Right atrium auricular region (tissue), 2 donors: ENCODE measurements at places on chromosomes 13 and 19.
A peak's percentile ranks its signal among the peaks of the same experiment; 100 is the strongest.

DNA sequence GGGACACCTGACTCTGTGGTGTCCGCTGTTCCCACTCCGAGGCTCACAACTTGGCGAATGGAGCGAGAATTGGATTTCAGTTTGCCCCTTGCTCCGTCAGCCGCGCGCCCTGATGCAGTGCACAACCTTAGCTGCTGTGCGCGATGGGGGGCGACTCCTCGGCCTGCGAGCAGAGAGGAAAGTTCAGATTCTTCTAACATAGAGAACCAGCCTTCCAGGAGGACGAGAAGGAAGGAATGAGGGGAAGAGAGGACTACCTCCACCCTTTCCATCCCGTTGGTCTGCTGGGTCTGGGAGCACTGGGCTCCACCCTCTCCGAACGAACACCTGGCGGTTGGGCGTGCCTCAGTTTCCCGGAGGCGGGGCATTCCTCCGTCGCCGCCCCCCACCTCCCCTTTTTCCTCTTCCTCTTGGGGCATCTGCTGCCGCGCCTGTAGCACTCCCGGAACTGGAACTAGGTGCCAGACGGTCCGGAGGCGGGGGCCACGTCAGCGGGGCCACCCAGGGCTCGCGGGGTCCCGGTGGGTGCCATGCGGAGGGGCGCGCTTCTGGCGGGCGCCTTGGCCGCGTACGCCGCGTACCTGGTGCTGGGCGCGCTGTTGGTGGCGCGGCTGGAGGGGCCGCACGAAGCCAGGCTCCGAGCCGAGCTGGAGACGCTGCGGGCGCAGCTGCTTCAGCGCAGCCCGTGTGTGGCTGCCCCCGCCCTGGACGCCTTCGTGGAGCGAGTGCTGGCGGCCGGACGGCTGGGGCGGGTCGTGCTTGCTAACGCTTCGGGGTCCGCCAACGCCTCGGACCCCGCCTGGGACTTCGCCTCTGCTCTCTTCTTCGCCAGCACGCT lies at the start of gene KCNK6:
TSS of gene KCNK6 (plus strand) at position 425 of the 838 bp plus-strand sequence. CDS start at position 531, 106 bp downstream.
- DNase-seq = no peak

GRCh38 chr13:107734891-107735625 lies 480.3 kb downstream of the LIG4 start:
- DNase-seq = no peak

GRCh38 chr13:113669755-113670341 lies 2.8 kb downstream of the GRK1 start:
- no peak for DNase-seq

GRCh38 chr19:17281391-17282304 lies at the start of gene ANKLE1:
ANKLE1 (plus strand) TSS chr19:17281901; CDS start chr19:17281921, 20 bp downstream.
- no peak for DNase-seq

GRCh38 chr13:82356667-82357410 lies 1525.4 kb downstream of the SLITRK1 start:
- DNase-seq = no peak

GRCh38 chr13:110187641-110188161 lies 119.3 kb downstream of the COL4A1 start:
- DNase-seq = no peak

DNA sequence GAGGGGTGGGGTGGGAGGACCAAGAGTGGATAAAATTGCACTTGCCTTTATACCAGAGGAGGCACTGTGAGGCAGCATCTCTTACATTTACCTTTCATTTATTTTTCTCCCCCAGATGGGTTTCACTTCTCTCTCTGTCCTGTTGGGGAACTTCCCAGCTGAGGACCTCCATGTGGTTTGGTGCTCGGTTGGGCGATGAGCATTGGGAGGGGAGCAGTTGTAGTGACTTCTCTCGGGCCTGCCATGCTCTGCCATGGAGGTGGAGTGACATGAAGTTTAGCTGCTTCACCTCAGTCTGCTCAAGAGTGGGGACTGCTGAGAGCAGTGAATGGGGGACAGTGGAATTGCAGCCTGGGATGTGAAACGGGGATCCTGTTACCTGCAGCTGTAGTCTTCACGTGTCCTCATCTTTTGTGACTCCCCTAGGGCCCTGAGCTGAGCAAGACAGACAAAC lies 23.1 kb upstream of the CXCL17 start:
- no peak for DNase-seq

DNA sequence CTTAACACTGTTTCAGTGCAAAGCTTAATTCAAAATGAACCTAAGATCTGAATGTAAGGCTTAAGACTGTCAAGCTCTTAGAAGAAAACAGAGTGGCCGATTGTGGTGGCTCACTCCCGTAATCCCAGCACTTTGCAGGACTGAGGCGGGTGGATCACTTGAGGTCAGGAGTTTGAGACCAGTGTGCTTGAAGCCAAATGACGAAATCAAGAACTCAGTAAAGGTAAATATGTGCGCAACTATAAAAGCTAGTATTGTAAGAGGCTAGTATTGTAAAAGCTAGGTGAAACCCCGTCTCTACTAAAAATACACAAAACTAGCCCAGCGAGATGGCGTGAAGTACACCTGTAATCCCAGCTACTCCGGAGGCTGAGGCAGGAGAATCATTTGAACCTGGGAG lies 12.7 kb downstream of the ATP4B start:
- DNase-seq = no peak

- no peak for DNase-seq
Measured at GRCh38 chr19:43779147-43779819, 1.5 kb downstream of the KCNN4 start.

GRCh38 chr13:25266706-25267105 lies 20.6 kb downstream of the MTMR6 start:
- DNase-seq = no peak

- DNase-seq = no peak
Measured at GRCh38 chr13:111213964-111214726, 99.0 kb downstream of the ARHGEF7 start.

DNA sequence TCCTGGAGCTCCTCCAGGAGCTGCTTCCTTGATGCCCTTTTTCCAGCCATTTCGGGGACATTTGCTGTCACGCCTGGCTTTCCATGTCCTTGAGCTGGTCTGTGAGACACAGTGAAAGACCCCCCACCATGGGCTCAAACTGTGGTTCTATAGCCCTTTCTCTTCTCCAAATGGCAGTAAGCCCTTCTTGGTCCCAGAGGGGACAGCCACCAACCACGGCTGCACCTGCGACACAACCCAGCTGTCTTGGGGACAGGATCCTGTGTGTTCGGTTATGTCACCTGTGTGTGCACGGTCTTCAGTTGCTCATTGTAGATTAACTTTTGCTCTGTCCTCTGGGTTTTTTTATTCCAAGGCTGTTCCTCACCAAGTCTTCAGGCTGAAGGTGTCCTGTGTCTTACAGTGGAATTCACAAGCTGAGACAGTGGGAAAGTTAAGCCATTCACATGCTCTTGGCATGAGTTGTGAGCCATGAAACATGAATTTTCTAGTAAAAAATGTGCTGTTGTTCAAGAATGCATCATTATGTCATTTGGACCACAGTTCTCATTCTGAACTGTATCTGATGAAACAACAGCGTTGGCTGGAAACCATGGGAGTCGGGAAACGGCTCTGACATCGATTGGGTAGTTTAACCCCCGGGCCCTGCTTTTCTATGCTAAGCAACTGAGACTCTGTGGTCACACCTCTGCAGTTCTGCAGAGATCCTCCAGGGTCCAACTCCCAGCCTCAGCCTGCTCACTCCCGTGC lies 129.5 kb upstream of the MCF2L start:
- DNase-seq = no peak

DNA sequence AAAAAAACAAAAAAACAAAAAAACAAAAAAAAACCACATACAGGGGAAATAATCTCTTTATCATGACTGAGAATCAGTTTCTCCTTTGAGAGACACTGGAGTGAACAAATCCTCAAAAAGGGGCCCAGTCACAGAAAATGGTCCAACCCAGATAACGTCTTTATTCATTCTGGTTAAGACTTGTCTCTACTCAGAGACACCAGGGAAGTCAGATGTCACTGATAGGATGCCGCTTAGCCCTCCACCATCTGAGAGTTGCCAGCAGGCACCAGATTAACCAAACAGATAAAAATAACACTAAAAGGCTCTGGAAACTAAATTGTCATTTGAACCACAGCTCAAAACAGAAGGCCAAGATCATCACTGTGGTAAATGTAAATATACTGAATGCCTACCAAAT lies 1163.4 kb upstream of the ATXN8OS start:
- no peak for DNase-seq

- DNase-seq = no peak
Measured at GRCh38 chr19:43461303-43461702, 4.1 kb downstream of the LYPD3 start.

DNA sequence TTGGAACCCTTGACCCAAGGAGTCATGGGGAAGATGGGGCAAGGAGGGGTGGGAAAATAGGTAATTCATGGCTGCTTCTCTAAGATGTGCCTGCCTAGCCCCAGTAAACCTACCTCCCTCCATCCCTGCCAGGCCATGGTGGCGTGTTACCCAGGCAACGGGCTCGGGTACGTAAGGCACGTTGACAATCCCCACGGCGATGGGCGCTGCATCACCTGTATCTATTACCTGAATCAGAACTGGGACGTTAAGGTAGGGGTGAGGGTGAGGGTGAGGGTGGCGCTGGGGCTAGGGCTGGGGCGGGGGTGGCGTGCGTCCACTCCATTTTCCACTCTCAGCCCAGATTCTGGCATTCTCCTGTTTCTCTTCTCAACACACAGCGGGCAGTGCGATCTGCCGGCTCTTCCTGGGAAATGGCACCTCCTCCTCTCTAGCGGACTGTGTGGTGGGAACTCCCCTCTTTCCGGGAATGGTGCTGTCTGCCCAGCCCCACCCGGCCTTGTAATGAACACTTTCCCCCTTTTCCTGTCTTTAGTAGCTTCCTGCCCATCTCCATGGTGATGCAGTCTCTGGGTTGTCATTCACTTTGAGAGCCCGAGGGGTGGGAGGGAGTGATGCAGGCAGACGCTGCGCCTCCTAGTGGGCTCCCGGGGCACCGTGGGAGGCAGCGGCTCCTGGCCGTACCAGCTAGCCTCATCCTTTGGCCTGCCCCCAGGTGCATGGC lies 7.6 kb downstream of the EGLN2 start:
- peak; percentile 90 for DNase-seq

DNA sequence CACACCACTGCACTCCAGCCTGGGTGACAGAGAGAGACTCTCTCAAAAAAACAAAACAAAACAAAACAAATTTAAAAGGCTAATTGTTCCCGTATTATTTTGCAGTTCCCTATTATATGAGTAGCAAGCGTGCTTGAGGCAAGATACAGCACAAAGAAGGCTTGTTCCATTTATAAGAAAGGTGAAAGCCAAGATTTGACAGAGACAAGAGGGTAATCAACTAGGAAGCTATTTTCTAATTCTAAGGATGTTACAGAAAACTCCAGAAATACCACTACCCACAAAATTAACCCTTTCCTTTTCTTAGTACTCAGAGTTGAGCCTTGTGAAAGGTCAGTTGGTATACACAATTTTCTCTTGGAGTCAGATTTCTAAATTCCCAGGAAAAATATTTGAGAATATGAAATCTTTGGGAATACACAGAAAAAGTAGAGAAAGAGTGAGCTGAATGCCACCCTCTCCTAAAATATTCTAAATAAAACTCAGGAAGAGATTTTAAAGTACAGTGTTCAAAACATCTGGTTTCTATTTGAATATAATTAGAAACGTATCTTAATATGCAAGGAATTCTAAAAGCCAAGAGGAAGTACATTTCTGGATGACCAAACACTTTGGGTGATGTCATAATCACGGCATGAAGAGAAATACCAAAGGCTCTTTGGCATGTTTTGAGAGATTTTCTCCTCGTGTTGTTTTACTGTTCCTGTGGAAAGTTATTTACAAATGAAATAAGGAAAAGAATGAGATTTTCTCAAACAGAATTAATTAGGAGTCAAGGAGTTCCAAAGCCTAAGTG lies 63.0 kb upstream of the FLT1 start:
- DNase-seq = no peak

DNA sequence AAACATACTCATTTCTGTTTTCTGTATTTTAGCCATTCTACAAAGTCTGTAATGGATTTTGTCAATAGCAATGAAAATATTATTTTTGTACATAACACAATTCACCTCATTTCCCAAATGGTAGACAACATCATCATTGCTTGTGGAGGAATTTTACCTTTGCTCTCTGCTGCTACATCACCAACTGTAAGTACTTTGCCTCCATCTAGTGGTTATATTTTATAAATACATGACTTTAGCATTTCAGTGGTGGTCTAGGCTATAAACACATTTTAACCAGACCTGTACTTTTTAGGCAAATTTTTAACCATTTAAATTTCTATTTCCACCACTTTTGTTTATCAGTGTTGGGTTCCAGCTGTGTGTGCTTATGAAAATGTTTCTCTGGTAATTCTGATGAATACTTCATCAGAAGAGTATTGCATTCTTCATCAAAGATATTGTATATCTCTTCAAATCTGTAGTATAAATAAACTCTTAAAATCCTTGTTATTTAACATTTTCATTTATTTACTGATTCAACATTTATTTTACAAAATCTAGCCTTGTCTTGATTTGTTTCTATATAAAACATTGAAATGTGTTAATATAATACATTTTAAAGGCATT lies 222.4 kb downstream of the NBEA start:
- DNase-seq = no peak

GRCh38 chr13:37263871-37264270 lies 158.4 kb upstream of the CSNK1A1L start:
- DNase-seq = no peak

DNA sequence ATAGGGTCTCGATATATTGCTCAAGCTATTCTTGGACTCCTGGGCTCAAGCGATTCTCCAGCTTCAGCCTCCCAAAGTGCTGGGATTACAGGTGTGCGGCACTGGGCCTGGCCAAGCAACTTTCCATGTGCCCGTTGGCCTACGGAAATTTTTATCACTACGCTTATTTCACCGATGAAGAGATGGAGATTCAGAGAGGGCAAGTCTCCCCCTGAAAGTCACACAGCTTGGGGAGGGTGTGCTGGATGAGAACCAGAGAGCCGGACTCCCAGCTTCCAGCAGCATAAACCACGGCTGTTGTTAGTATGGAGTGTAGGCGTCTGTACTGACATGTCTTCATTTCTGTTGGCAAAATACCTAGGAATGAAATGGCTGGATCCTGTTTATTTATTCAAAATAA lies 11.8 kb upstream of the GNA11 start:
- DNase-seq = no peak

- no peak for DNase-seq
Measured at GRCh38 chr19:11504502-11505031, 1.1 kb downstream of the ZNF653 start.

GRCh38 chr13:90889906-90890834 lies 457.3 kb upstream of the MIR17HG start:
- DNase-seq = no peak

DNA sequence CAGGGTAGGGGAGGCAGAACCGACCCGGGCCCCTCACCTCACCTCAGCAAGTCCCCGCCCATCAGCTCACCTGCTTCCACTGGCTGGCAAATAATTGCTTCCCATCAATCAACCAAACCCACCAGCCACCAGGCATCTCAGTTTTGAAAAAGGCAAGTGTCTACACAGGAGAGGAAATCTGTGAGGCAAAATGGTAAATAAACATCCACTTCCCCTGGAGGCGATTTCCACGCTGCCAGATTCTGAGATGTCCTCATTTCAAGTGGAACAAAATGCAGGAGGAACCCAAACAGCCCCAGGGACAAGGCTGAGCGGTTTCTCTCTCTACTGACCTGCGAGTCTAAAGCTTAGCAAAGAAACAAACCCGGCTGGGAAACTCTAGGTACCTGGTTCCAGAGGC lies 117.5 kb downstream of the CRYL1 start:
- no peak for DNase-seq

GRCh38 chr13:113785051-113786010 lies 26.3 kb downstream of the TMEM255B start:
- no peak for DNase-seq
